ENCODE measurements at places on chromosomes 11 and 22.

DNA sequence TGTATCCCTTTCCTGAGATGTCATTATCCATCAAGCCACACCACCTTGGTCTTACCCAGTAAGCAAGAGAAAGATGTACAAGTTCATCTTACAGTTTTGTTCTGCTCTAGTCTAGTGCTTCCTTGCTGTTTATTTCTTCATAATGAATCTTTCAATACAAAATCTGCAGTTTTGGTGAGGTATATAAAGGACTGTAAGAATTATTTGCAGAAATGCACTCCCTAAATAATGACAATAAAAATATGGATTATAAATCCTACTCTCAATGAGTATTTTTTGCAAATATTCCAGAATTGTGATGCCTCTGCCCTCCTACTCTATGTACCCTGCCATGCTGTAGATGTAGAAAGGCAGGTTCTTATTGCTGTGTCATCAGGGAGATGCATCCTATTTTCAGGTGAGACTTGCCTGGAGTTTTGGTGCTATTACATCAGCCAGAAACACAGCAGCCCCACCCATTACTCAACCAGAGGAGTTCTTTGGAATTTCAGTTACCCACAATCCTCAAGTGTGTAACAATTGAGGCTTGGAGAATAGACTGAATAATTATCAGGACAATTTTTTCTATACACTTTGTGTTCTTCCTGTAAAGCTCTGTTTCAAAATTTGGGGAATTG, at the start of gene OR10S1:
TSS of gene OR10S1 (minus strand) at position 51 of the 617 bp plus-strand sequence. CDS start 117 bp downstream, outside the sequence.
- DNase-seq, result no peak

DNA sequence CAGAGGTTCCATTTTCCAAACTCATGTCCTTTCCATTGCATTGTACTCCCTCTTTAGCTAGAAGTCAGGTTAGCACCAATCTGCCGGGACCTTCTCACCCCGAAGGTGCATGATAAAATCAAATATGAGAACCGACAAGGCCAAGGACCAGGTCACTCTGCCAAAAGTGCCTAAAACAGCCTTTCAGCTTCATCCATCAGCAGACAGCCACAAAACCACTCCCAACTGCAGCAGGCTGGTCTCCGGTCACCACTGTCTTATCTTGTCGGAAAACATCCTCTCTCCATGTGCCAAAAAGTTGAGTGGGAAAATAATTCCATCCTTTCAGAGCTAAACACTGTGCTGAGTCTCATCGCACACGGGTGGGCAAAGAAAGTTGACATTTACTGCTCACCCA, 1.4 kb downstream of the PI4KA start:
- DNase-seq, result no peak

GRCh38 chr11:2310073-2310785, 8.4 kb downstream of the TSPAN32 start:
- DNase-seq, result no peak

GRCh38 chr22:20236052-20236717, 31.9 kb downstream of the RTN4R start:
- no peak for DNase-seq

DNA sequence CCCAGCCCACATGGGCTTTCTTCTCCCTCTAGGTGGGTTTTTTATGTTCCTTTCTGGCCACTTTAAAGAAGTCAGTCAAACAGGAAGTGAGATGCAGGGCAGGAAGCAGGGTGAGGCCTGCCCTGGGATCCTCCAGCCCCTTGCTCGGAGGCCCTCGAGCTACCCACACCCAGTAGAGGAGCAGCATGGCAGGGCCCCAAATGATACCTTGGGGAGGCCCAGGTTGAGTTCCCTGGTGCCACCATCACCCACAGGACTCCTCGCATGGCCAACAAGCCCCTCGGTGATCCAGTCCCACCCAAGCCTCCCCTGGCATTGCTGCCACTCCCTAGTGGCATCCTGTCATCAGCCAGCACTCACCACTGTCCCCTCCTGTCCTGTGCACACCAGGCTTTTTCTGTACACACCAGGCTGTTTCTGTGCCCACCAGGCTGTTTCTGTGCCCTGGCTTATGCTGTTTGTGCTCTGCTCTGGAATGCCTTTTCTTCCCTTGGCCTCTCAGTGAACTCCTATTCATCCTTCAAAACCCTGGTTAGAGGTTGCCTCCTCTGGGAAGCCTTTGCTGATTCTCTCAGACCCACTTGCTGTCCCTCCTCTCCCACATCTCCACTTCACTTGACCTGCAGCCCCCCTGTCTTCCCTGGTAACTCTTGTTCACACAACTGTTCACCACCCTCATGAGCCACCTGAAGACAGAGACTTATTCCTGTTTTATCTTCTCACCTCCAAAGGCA, 3.1 kb upstream of the PTGDR2 start:
- no peak for DNase-seq

GRCh38 chr22:42632096-42632495, 8.3 kb downstream of the ATP5MGL start:
- no peak for DNase-seq

DNA sequence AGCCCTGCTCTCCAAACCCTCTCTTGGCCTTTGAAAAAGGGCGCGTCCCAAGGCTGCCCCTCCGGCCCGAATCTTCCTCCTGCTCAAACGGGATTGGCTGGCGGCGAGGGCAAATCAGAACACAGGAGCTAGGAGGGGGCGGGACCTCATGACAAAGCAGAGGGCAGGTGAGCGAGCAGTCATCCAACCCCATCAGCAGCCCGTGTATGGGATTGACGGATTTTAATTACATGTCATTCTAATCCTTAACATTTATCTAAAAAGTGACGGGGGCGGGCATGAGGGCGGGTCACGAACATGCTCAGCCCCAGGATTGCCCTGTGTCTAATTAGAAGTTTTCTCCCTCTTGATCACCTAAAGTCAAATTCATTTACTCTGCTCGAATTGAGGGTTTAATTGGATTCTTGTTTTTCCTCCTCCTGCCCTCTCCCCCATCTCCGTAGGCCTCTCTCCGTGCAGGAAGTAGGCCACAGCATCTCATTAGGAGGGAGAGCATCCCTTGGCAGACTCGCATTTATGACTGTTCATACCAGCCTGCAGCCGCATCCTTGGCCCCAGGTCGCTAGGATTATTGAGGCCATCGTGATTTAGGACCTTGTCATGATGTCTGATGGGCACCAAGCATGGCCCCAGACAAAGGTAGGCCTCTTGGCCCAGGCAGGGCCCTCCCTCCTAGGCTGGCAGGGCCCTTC, 147.1 kb downstream of the CHST1 start:
- DNase-seq, result no peak

- DNase-seq, result no peak
Measured at GRCh38 chr11:47257517-47258316, at the start of gene NR1H3. Gene NR1H3, plus strand, starts transcription at chr11:47257996. Its CDS starts 1,221 bp downstream, at chr11:47259217.

GRCh38 chr11:253886-254270, 17.1 kb downstream of the PSMD13 start:
- no peak for DNase-seq

DNA sequence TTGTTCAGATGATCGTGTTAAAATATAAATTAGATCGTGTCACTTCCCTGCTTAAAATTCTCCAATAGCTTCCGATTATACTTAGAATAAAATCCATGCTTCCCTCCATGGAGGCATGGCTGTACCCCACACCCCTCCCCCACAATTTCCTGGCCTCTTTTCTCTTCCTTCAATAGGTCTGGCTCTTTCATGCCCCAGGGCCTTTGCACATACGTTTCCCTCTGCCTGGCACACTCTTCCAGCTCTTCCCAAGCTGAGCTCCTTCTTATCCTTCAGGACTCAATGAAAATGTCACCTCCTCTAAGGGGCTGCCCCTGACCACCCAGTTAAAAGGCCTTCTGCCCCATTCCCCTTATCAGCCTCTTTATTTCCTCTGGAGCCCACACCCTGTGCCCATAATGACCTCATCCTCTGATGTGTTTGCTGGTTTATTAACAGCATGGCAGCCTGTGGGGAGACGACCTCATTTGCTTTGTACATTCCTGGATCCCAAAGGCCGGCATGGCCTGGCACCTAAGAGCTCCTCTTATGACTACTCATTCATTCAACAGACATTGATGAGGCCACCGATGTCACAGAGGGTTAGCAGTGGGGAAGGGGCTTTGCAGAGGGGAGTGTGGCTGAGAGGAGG, 9.0 kb upstream of the FLRT1 start:
- no peak for DNase-seq

DNA sequence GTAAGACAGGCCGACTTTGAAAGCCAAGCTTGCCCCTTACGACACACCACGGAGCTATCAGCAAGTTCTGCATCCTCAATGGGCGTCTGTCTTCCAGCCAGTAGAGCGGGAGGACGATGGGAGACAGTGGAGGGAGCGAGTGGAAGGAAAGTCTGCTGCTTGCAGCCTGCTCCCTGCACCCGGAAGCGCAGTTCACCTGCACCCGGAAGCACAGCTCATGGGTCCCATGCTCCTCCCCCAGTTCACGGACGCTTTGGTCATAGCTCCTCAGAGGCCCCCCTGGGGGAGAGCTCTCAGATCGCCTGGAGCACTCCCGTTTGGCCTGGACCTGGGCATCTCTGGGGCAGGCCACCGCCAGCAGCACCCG, 51.3 kb downstream of the FBLN1 start:
- no peak for DNase-seq

GRCh38 chr11:124623861-124624525, 1.3 kb downstream of the TBRG1 start:
- DNase-seq, result no peak

- no peak for DNase-seq
Measured at GRCh38 chr22:29251265-29251664, 16.5 kb downstream of the RHBDD3 start.

DNA sequence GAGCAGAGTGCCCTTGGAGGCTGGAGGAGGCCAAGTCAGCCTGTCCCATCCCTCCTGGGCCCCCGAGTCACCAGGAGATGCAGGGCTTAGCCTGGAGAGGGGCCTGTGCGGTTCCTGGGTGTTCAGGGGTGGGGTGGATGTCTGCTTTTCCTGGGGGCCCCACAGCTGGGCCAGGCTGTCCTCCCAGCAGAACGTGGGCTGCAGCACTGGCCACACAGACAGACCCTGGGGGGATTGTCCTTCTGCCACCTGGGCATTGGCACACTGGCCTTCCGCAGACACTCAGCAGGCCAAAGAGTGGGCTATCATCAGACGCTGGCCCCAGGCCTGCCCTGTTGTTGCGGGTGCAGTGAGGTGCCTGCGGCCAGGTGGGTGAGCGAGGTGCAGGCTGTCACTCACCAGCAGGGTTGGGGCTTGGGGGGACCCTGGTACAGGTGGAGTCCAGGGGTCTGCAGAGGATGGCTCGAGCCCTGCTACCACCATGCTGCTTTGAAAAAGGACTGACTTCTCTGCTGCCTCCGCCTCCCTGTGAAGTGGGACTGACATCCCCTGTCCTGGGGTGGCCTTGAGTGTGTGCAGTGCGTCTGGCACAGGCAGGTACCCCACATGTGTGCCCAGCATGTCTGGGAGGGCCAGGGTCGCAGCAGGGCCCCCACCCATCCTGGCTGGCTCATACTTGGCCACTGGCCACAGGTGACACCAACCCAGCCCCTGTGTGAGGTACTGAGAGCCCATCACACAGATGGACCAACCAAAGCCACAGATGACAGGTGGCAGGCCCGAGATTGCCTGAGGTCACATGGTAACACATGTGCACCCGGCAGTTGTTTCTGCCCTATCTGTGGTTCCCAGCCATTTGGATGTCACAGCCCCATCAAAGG, 39.0 kb upstream of the KCNQ1OT1 start:
- no peak for DNase-seq

GRCh38 chr22:17870407-17870806, 96.1 kb upstream of the BID start:
- DNase-seq, result no peak

- no peak for DNase-seq
Measured at GRCh38 chr11:33615751-33616150, 84.9 kb downstream of the C11orf91 start.

- no peak for DNase-seq
Measured at GRCh38 chr11:116782728-116783127, 5.1 kb downstream of the ZPR1 start.

DNA sequence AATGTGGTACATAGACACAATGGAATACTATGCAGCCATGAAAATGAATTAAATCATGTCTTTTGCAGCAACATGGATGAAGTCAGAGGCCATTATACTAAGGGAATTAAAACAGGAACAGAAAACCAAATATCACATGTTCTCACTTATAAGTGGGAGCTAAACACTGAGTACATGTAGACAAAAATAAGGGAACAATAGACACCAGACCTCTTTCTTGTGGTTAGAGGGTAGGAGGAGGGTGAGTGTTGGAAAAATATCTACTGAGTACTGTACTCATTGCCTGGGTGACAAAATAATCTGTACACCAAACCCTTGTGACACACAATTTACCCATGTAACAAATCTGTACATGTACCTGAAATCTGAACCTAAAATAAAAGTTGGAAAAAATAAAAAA, 59.1 kb upstream of the ANO5 start:
- no peak for DNase-seq

- no peak for DNase-seq
Measured at GRCh38 chr11:15645201-15645600, 530.5 kb downstream of the INSC start.

GRCh38 chr11:61679296-61679695, 895 bp upstream of the DAGLA start:
- DNase-seq, result no peak

DNA sequence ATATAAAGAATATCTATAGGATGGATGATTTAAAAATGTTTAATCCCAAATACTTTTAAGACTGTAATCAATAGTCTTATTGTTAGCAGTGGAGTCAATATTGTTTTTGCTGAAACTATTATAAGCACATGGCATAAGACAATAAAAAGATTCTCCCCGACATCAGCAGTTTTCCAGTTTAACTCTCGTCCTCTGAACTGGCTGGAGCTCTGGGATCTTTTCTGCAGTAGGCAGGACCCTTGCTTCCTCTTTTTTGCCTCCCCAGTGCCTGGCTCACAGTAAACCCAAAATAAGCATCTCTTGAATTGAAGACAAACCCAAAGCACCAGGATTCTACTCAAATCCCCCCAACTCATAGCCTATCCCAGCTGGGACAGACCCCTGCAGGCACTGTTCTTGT, 32.9 kb downstream of the KCNJ1 start:
- DNase-seq, result no peak

DNA sequence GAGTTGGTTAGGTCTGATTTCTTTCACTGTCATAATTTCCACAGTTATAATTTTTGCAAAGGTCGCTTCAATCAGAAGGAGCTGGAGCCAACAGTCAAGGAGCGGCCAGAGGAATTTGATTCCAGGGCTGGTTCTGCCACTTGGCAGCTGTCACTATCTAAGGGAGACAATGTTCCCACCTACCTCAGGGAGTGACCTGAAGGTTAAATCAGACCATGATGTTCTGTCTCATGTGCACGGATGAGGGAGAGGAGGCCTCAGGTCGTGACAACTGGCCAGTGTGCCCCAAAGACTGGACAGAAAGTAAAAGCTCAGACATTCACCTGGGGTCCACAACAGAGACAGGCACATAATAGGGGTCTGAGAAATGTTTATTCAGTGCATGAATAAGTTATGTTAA, 7.6 kb downstream of the MRGPRD start:
- DNase-seq, result no peak

GRCh38 chr22:23591846-23592245, 11.8 kb upstream of the IGLL1 start:
- DNase-seq, result no peak

GRCh38 chr11:85530634-85531033, 96.5 kb downstream of the DLG2 start:
- DNase-seq, result no peak

GRCh38 chr11:10158461-10158860, 135.6 kb downstream of the SBF2 start:
- no peak for DNase-seq
